ENCODE measurements at places on chromosomes 5 and 9.

- no peak for DNase-seq
Measured at GRCh38 chr5:63135291-63135690, 556.7 kb downstream of the LRRC70 start.

DNA sequence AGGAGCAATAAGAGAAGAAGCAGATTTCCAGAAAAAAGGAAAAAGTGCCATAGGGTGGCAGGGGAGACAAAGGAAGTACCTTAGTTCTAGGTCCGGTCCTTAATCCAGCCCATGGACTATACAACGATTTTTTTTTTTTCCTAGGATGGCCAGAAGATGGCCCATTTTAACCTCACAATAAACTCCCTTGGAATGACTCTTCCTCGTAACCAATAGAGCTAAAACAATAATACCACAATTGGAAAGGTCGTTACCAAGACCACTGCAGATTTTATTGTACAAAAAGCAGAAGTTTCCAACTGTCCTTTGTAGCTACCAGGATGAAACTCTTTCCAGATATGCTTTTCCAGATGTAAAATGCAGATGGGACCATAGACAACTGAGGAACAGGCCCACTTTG, 34.4 kb upstream of the SSBP2 start:
- DNase-seq: no peak

DNA sequence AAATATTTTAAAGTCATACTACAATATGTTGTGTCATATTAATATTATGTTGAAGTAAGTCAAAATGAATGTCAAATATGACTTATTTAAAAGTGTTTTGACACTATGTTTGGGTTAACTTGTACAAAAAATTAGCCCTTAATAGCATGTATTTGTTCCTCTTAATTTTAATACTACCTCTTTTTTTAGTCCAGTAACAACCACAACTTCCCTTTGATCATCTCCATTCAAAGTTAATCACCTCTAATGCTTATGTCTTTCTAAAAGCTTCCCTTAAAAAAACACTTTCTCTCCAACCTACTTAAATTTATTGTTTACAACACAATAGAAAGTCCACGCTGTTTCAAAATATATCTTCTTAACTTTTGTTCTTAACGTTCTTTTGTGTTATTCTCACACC, 9.6 kb downstream of the SLCO4C1 start:
- no peak for DNase-seq

DNA sequence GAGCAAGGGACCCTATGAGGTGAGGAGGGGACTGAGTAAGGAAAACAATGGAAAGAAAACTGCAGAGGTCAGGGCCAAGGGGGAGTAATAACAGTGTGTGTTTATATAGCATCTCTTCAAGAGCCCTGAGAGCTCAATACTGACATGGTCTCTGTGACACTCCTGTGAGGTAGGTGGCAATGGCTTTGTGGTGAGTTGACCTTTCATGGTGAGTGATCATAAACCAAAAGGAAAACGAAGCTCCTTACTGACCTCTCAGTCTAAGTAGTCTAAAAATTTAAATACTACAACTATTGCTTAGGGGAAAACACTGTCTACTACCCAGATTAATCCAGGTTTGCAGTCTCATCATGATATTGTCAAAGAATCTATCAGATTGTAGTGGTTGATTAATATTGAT, 130.9 kb downstream of the SNCAIP start:
- DNase-seq: no peak

DNA sequence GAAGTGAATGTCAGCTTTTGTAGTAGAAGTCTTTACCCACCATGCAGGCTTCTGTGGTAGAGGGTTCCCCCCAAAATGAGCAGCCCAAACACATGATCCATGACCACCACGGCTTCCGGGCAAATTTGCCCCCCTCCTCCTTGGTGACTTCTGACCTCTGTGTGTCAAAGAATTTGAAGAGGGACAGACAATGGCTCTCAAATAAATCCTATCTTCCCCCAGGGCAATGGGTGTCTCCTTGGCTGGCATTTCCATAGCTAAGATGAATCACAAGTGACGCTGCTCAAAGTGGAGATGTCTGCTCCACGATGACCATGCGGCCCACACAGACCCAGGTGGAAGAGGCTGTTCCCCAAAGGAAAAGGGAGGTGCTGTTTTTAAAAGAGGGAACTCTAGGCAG, 30.2 kb upstream of the BOD1 start:
- no peak for DNase-seq

DNA sequence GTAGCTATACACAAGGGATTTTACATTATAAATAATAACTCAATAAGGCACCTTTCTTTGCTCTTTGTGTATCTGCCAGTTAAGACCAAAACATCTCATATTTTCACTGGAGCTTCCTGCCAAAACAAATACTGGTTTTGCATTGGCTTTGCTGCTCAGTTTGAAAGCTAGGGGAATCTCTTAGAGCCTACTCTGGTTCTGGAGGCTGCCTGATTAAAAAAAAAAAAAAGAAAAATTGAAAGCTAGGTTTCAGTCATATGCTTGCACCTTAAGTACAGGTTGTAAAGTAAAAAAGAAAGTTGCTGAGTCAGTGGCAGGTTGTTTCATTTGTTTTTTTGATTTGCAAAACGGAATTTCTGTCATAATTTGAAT, 2.3 kb downstream of the DENND4C start:
- DNase-seq: no peak

- DNase-seq: no peak
Measured at GRCh38 chr5:81829242-81829641, 78.3 kb upstream of the SSBP2 start.

DNA sequence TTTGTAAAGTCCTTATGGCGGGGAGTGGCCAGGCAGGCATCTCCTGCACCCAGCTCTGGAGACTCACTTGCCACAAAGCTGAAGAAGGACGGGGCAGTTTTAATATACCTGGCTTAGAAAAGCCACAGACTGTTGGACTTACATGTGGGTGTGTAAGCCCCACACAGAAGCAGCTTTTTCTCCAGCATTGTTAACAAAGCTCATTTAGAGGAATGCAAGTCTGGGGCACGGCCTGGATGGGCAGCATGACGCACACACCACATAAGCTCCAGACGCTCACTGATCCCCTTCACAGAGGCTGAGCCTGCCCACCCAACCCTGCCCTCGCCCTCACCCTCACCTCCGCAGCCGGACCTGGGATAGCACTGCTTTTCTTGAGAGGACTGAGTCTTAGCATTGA, 58.0 kb upstream of the PDE8B start:
- no peak for DNase-seq

- DNase-seq: no peak
Measured at GRCh38 chr5:80140496-80140895, 105.3 kb downstream of the THBS4 start.

DNA sequence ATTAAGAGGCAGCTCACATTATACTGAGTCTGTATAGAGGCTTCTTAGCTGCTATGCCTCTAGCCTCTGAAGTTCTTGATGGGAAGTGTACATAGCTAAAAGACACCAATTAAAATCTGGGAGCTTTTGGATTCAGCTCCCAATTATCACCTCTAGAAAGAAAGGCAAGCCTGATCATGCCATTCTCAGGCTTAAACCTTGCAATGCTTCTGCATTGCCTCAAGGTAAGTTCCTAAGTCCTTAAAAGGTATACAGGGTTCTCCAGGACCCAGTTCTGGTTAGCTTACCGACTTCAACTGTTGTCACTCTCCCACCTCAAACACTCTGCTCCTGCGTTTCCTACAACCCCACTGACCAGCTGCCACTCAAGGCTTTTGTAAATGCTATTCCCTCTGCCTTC, 17.5 kb upstream of the CCL28 start:
- DNase-seq: peak; percentile 38

- DNase-seq: no peak
Measured at GRCh38 chr5:139481580-139482049, 943 bp downstream of the STING1 start.

Data from mesendoderm (in vitro differentiated cells).